GOT3 (cell line): ENCODE measurements at places on chromosomes 12 and 14.
A peak's percentile ranks its signal among the peaks of the same experiment; 100 is the strongest.

DNA sequence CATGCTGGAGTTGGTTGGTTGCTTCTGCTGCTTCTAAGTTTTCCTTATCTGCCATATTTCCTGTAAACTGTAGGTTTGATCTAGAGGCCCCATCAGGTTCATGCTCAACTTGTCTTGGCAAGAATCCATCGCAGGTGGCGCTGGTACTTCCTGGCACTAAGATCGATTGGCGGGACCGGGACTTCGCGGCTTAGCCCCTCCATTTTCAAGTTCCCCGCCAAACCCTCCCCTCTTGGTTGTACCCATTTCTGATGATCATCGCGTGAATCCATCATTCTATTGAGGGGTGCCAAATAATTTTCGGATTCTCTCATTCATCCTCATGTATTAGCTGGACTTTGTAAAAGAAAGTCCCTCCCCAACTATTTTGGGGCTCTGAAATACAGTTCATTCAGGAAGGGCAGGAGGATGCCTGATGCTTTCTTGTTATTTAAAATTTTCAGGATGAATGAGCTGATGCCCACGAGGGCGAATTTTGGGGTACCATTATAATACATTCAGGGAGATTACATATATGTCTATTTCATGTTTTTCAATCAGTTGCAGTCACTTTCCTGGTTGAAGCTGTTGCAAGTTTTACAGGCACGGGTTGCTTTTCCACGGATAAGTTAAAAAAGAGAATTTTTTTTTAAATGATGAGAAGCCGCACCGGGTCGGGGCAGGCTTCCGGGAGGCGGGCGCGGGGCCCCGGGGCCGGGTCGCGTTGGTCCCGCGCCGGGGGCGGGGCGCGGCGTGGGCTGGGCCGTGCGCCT lies 395 bp upstream of the BRI3BP start:
- no peak for DNase-seq

DNA sequence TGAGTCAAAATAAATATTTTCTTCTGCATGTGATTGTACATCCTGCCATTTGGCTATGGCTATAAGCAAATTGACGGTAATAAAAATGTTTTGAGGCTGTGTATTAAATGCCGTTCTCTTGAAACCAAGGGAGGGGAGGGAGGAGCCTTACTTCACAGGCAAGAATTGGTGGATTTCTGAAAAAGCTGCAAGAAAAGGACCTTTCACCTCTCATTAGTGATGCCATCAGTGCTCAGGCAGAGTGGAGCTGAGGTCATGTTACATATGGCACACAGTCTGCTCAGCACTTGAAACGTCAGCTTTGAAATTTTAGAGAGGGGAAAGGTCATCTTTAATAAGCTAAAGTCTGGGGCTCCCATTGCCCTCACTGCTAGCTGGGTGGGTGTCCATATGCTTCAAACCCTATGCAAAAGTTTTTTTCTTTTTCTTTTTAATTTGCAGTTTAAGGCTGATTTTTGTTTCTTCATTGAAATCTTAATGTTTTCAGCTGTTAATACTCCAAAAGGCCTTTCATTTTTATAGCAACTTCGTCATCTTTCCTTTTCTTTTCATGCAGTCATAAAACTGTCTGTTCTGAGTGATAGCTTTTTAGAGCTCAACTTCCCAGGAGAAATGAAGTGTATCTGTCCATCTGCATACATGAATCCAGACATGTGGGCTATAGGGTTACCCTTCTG lies 9.8 kb upstream of the SIX1 start:
- no peak for DNase-seq

- DNase-seq = no peak
Measured at GRCh38 chr14:105665247-105665950, 139.0 kb downstream of the TMEM121 start.

DNA sequence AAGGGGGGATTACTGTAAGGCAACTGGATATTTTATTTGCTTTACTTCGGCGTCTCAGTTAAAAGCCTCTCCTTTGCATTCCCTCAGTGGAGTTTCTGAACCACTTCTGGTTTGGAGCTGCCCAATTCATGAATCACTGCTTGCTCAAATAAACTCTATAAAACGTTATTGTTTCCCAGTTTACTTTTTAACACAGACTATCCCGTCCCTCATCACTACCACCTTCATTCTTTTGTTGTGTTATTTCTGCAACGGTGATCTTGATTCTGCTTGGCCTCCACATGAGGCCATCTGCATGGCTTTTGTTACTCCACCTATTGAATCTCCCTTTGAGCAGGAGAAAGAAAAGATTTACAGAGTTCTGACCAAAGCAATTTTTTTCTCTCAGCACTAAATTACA lies 104.0 kb upstream of the PLEKHA5 start:
- no peak for DNase-seq

DNA sequence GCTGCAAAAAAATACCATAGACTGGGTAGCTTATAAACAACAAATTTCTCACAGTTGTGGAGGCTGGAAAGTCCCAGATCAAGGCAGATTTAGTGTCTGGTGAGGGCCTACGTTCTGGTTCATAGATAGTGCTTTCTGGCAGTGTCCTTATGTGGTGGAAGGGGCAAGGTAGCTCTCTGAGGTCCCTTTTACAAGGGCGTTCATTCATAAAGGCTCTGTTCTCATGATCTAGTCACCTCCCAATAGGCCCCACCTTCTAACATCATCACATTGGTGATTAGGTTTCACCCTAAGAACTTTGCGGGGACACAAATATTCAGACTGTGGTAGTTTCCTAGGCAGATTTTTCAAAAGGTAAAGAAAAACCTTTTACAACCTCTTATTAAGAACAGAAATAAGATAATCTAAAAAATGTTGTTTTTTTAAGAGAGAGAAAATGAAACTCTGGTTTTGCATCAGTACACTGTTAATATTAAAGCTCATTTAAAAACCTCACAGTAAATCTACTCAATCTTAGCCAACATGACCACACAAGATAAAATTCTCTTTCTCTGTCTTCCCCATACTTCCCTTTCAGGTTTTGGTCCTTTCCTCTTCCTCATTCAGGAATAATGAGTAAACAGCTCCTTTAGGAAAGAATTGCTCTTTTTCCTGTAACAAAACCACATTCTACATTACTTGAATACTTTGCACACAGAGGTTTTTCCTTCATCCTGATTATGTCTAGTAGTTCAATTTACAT lies 117.5 kb downstream of the UNC79 start:
- no peak for DNase-seq

- no peak for DNase-seq
Measured at GRCh38 chr12:44389896-44390295, 486.2 kb downstream of the NELL2 start.

GRCh38 chr14:60839657-60840056 lies 105.1 kb downstream of the MNAT1 start:
- DNase-seq = no peak

GRCh38 chr12:79407671-79408622 lies 282.8 kb downstream of the PAWR start:
- DNase-seq = peak; percentile 4

GRCh38 chr12:114168061-114168460 lies 201.9 kb upstream of the RBM19 start:
- no peak for DNase-seq

DNA sequence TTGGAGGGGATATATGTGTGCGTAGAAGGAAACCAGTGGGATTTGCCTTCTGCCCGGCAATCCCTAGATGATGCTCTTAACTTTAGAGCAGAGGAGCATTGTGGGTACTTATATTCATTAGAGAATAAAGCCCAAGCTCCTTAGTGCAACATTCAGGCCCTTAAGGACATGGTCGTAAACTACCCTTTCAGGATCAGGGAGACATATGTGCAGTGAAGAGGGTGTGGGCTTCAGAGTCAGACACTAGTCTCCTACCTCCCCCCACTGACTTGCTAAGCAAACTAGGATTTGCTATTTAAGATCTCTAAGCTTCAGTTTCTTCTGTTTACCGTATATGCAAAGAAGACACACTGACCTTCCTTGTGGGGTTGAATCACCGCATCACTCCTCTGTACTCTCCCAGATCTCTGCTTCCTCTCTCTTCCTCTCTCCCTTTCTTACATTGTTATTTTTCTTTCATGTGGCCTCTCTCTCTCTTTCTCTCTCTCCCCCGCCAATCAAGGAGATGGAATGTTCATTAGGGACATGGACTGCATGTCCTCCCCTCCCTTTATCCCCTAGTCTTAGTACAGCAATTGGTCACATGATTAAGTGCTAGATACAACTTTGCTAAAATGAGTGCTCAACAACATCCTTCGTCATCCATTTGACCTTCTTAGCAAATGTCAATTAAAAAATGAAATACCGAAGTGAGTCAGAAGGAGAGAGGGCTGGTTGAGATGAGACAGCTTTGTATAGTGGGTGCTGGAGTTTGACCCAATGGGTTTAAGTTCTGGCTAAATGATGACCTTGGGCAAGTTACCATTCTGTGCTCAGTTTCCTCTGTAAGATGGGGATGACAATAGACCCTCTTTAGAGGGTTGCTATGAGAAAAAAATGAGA lies 91.7 kb downstream of the TMX1 start:
- no peak for DNase-seq

DNA sequence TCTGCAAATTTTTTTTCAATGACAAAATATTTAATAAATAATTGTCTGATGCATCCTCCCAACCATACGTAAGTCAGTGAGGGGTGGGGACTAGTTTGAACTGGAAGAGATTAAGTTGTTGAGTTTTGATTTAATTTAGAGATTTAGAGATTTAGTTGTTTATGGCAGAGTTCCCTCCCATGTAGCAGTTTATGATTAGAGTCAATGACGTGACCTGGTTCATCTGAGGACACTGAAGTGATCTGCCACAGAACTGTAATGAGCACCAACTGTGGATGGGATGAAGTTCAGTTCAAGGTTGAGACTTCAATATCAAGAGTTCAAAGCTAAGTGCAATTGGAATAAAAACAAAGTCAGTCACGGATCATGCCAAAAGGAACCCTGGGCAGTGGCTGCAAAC lies 609.3 kb downstream of the NOVA1 start:
- no peak for DNase-seq

DNA sequence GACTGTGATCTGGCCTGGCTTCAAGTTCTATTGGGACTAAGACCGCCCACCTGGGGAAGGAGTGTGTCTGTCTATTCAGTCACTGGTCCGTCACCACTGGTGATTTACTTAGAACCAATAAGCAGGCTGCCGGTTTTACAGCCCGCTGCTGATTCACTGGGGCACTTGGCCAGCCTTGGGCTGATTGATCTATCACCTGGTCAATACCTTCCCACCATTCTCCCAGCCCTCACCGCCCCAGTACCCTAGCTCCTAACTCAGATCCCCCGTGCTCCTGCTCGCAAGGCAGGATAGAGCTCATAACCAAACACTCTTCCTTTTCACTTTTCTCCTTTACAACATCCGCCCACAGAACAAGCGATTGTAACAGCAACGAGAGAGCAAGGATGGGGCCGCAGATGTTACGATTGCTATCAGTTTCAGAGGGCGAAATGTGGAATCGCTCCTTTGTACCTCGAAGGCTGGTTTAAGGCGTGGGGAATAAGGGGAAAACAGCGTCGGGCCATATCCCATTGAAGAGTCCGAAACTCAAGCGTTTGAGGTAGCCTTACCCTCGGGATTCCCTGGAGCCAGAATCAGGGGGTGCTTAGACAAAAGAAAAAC lies 672 bp downstream of the RDH11 start:
- DNase-seq = peak; percentile 8

DNA sequence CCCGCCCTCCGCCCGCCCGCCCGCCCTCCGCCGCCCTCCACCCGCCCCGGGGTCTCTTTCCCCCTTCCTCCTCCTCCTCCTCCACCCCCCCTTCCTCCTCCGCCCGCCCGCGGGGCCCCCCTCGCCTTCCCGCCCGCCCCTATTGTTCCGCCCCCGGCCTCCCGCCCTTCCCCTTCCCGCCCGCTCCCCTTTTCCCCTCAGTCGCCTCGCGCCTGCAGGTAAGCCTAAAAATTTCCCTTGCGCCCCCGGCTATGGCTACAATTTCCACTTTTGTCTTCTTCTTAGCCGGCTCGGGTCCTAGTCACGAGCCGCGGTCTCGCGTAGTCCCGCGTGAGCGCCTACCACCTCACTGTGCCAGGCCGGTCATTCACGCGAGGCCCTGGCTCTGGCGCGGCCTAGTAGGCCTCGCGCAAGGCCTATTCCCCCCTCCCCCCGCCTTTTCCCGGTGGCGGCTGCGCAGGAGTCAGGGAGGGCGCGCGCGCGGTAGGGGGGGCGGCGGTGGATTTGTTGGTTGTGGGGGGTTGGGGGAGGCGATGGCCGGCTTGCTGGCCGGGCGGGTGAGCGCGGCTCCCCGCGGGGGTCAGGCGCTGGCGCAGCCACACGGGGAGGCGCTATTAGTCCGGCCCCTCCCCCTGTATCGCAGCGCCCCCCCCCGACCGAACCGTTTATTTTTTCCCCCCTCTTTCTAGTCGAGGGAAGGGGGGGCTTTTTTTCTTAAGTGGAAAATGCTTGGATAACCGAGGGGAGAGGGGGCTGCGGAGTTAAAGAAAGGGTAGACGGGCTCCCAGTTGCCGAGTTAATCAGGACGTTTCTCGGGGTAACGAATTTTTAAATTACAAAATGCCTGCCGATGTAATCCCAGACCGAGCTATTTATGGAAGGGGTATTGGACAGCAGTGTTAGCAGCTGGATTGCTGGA lies 516 bp downstream of the PCBP2 start:
- peak; percentile 55 for DNase-seq

DNA sequence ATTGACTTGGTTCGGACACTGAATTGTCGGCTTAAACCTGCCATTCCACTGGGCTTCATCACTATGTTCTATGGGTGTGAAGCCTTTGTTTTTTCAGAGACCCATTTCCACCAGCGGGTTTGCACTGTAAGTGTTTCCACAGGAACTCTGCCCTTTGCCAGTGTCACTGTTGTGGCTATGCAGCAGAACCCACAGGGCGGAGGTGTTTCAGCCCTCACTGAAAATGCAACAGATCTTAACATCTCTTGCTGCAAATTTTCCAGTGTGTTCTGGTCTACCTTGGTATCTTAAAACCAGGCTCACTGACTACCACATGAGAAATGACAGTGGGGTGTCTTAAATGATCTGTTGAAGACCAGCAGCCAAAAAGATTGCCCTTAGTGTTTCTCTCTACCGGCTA lies 21.1 kb downstream of the PRKCH start:
- DNase-seq = no peak

GRCh38 chr14:86442135-86442534 lies 912.2 kb downstream of the FLRT2 start:
- DNase-seq = no peak

DNA sequence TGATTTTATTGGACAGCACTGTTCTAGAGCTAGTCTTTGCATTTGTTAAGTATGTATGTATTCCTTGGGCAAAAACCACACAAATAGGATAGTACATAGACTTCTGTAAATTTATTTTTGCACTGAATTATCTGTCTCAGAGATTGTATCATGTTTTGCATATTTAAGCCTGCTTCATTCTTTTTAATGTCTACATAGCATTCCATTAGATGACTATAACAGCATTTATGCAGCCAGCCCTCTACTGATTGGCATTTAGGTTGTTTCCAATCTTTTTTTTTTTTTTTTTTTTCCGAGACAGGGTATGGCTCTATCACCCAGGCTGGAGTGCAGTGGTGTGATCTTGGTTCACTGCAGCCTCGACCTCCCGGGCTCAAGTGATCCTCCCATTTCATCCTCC lies 34.5 kb downstream of the SYNDIG1L start:
- no peak for DNase-seq

DNA sequence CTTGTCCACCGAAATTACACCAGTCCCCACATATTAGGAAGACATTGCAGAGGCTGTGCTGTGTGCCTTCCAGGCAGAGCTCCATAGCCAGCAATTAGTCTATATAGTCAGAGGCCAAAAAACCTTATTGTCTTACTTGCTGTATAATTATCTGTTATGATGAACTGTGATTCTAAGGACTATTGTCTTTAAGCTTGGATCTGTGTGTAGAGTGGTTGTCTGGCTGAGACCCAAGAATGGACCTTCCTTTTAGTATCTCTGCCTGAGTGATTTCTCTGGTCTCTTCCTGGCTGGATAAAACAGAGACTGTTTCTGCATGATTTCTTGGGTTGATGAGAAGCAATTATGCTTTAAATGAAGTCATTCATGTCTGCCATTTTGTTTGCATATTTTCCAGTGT lies 465.3 kb downstream of the PRKD1 start:
- DNase-seq = no peak
